ENCODE measurements at places on chromosomes 12 and 14.

GRCh38 chr14:24399999-24400718 is 1.4 kb downstream of the NYNRIN start:
- no peak for DNase-seq

DNA sequence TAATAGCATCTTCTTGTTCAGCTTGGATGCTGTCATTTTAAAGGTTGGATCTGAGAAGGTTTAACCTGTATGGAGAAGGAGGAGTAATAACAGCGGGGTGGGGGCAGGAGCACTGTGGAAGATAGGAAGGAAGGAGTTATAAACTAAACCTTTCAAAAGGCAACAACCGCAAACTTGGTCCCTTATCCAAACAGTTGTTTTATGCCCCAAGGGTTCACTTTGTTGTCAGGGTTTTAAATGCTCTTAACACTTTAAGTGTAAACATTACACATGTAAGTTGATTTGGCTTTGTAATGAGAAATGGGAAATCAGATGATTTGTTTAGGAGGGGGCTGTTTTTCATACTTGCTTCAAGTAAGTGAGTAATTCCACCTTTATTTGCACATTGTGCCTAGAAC is 3.0 kb downstream of the NPAS3 start:
- DNase-seq: no peak

DNA sequence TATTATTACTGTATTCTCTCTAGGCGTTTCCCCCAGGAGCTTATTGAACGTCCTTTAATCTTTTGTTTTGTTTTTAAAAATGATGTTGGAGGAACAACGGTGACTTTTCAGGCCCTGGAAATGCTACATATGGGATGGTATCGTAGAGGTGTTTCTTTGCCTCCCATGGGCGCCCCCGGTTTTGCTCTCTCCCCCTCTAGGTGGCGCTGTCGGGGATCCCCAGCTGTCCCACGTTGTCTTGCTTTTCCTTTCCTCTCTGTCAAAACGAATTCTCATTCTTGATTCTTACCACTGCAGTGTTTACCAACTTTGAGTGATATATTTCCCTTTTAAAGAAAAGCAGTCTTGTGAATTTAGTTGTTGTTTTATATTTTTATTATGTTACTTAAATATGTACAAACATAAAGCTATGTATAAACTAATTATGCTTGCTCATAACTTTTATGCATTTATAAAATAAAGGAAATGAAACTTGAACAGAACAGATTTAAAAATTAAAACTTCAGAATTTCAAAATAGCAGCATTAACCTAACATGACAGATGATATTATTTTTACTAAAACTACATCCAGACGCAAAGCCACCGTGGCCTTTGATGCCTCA is 171.9 kb downstream of the RGS6 start:
- DNase-seq: no peak

DNA sequence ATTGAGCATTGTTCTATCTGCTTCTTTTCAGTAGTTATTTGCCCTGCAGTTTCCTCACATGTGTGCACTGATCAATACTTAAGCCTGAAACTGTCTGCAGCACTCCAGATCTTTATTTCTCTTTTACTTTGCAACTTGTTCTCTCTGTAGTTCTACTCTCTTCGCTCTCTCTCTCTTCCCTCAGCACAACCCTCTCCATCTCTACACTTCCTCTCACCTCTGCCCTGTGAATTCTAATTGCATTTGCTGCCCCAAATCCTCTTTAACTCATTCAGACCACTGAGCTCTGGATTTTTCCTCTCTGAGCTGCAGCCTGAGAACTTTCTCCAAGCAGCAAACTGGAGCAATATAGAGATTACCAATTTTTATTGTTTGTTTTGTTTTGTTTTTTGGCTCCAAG is 1035.5 kb downstream of the FSCB start:
- no peak for DNase-seq

- DNase-seq: no peak
These were observed 68.6 kb downstream of the RESF1 start for GRCh38 chr12:32027684-32028365.

DNA sequence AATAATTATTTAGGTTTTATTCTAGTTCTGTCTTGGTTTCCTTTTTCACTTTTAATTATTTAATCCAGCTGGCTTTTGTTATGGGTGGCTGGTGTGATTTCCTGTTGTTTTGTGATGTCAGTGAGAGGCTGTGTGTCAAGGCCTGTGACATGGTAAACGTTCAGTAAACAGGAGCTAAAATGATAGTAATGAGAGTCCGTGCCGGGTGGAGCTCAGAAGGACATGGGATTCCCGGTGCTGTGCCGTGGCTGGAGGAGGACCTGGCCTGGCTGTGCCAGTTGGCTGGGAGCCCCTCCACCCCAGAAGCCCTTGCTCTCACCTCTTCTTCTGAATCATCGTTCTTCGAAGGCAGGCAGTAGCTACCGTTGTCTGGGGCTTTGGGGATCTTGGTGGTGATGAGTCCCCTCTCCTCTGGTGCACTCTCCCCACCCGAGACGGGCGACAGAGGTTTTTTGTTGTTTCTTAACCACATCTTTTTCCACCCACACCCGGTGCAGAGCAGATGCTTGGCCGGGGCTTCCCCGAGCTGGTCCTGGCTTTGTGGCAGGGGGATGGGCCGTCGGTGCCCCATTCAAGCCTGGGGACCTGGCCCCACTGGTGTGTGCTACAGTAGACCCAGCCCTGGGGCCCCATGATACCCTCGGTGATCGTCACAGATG is 29.1 kb downstream of the SH2B3 start:
- DNase-seq: peak; percentile 37

DNA sequence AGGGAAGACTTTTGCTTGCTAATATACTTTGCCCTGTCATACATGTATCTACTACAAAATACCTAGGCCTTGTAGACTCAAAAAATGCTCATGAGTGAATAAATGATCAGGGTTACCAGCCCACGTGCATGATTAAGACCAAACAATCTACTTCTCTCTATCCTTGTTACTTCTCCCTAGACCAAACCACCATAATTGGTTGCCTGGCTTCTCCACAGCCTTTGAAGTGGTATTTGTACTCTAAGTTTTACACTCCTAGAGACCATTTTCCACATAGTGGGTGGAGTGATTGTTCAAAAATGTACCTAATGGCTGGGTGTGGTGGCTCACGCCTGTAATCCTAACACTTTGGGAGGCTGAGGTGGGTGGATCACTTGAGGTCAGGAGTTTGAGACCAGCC is 14.1 kb upstream of the RPS6KL1 start:
- DNase-seq: no peak

DNA sequence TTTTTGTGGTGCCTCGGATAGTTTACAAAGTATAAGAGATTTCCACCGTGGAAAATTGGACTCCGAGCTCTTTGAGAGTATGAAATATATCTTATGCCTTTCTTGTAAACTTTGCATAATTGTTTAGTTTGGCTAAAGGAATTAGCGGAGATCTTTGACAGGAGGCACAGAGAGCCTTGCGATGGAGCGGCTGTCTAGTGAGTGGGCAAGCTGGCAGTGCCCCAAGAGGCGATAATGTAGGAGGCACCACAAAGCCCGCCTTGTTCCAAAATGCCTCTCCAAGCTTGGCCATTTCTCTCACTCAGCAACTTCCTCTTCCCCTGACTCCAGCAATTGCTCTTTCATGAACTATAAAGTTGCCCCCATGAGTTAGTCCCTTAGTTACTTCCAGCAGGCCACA is 270.1 kb upstream of the PRICKLE1 start:
- no peak for DNase-seq

- no peak for DNase-seq
These were observed 169.0 kb downstream of the MON2 start for GRCh38 chr12:62635649-62636048.

- DNase-seq: no peak
These were observed 2.4 kb downstream of the RERG start for GRCh38 chr12:15218794-15219193.

GRCh38 chr12:7123806-7124522 is 4.7 kb downstream of the RBP5 start:
- DNase-seq: peak; percentile 59

DNA sequence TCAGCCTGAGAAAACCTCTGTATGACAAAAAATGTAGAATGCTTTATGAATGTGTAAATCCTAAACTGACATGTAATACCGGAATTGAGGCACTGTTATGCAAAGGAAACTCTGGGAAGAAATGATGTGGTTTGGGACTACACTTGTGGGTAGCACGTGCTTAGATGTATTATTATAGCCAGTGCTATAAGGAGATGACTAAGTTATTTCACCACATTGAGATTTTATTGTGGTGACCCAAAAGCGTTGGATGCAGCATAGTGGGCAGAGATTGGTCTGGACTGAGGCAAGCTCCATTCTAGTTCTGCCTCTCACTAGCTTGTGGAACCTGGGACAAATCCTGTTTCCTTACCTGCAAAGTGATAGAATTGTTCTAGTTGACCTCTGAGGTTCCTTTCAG is 172.2 kb downstream of the SNAPC1 start:
- DNase-seq: no peak

GRCh38 chr14:102733326-102733725 is 43.9 kb upstream of the TRAF3 start:
- no peak for DNase-seq

DNA sequence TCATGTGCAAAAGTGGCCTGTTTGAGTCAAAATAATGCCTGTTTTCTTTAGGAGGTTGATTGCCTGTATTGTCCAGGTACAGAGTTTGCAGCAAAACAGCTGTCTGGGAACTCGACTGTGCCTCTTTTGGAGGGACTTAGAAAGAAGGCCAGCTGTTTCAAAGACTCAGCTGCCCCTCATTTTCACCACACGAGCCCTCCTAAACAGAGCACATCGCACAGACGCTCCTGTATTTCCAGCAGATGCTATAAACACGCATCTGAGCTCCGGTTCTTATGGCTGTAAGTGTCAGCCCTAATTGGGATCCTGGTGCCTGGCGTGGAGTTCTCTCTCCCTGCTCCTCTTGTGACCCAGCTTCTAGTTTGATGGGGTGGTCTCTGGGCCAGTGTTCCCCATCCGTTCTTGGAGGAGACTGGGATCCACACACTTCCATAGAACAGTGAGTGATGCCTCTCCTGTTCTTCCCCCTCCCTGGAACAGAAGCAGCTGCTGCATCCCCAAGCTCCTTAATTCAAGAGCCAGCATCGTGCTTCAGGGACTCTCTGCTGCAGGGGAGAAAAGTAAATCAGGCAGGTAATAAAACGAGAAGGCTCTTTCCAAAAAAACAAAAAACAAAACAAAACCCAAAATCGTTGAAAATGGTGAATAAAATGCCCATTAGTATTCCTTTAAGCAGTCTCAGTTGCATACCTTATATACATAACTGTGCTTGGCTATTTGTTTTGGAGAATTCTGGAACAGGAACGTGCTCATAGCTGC is 269.0 kb downstream of the SLC15A4 start:
- no peak for DNase-seq

- DNase-seq: peak; percentile 61
These were observed 183.4 kb upstream of the GZMB start for GRCh38 chr14:24817212-24818057.

GRCh38 chr14:23058654-23059504 is 1.6 kb upstream of the CDH24 start:
- DNase-seq: peak; percentile 28

- peak; percentile 88 for DNase-seq
These were observed 1.1 kb upstream of the HEBP1 start for GRCh38 chr12:13000925-13001774.

- DNase-seq: peak; percentile 49
These were observed 41.9 kb downstream of the CCNK start for GRCh38 chr14:99522934-99523703.

- DNase-seq: no peak
These were observed 1.9 kb downstream of the RTL1 start for GRCh38 chr14:100901391-100902183.

DNA sequence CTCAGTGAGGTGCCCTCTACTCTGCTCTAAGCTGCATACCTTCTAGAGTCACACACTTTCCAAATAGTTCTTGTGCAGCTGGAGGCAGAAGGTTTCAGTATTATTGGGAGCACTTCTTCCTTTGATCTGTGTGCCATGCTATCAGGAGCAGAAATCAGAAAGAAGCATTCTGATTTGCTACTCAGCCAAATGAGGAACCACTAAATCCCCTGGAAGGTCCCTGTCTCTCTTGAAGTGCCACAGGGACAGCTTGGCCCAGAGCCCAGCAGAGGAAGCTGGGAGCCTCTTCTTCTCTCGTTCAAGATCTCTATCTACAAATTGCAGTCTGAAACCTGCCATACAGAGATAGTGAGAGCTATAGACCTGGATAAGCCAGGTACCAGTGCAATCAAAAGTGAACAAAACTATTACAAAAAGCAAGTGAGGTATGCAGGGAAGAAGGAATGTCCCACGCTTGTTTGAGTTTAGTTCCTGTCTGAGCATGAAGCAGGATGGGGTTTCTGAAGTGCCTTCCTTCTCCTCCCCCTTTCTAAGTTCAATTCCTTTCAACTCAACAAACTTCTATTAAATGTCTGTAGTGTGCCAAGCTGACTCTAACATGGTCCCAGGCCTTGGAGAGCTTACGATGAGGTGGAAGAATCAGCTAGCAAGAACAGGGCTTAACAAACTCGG is 100.9 kb upstream of the PARP11 start:
- no peak for DNase-seq

GRCh38 chr14:71141701-71142374 is 234.6 kb downstream of the PCNX1 start:
- no peak for DNase-seq

DNA sequence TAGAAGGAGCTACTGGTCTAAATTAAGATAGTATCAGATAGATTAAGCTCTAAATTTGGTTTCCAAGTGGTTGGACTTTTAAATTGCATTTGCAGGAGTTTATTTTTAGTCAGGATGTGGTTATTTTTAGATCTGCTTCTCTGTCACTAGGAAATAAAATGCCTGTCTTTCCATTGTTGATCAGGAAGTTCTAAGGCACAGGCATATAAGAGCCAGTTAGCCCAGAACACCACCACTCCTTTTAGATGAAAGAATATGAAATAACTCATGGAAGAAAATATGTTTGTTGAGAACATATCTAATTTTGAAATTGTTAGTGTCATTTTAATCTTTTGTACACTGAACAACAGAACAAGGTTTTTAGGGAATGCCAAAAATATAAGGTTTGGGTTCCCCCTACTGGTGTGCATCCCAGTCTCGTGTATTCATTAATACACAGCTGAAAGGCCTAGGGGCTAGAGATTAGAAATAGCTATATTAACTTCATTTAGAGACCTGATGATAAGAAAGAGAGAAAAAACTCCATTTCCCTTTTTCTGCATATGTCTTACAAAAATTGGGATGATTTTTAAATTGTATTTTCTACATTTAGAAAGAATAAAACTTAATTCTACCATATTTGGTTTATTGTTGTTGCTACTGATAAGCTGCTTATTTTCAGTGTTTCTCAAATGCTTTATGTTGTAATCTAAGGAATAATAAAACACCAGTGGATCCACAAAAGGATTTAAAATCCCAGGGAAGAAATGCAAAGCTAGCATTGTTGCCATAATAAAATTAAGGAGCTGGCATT is 67.2 kb downstream of the RIC8B start:
- DNase-seq: peak; percentile 37

DNA sequence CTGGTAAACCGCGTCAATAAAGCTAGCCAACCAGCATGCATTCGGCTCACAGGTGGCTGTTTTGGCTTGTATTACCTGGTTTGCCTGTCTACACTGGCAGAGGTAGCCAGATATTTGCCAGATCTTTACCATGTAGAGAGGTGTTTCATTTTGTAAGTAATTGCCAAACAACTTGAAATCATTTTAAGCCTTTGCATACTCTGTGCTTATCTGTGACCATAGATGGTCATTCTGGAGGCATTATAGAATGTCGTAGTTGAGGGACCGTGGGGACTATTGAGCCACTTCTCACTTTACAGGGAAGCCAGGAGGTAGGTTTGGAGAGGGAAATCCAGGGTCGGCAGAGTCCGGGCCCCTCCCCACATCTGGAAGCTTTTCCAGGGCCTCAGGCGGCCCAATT is 5.9 kb downstream of the ADGRD1 start:
- DNase-seq: no peak
